ENCODE measurements at places on chromosomes 12 and 14. TPM values are rescaled to one million over a fixed set of nuclear protein-coding genes. Genes with fewer than 3 reads are reported as not detected.

GRCh38 chr12:105030820-105031807 lies 45.0 kb downstream of the NOPCHAP1 start:
- no peak for DNase-seq
- H3K27me3 ChIP-seq: no peaks in the 10 kb centered on the region
- no peak overlapping the region for H3K4me3 ChIP-seq
- H3K27ac ChIP-seq: peak overlapping the region; percentile 27
- peaks cover 11% of the 10 kb centered on the region for H3K4me1 ChIP-seq

DNA sequence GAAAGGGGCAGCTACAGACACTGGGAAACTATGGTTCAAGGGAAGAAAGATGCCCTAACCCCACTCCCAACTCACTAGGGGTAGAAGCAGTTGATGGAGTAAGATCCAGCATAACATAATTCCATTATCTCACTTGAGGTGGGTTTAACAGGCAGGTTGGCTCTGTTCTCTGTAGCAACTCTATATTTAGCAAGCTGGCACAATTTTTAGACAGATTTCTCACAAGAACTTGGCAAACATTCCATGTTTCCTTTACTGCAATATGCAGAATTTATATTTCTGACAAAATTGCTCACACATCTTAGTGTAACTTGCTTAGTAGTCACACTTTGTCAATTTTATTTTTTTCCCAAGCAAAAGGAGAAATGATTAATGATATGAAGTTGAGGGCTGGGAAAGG lies 475.4 kb downstream of the RMST start:
- H3K27me3 ChIP-seq: no peaks in the 10 kb centered on the region
- DNase-seq: no peak
- no peak overlapping the region for H3K4me3 ChIP-seq
- H3K36me3 ChIP-seq: no peaks in the 10 kb centered on the region
- no peak overlapping the region for H3K27ac ChIP-seq
- H3K4me1 ChIP-seq: no peaks in the 10 kb centered on the region

DNA sequence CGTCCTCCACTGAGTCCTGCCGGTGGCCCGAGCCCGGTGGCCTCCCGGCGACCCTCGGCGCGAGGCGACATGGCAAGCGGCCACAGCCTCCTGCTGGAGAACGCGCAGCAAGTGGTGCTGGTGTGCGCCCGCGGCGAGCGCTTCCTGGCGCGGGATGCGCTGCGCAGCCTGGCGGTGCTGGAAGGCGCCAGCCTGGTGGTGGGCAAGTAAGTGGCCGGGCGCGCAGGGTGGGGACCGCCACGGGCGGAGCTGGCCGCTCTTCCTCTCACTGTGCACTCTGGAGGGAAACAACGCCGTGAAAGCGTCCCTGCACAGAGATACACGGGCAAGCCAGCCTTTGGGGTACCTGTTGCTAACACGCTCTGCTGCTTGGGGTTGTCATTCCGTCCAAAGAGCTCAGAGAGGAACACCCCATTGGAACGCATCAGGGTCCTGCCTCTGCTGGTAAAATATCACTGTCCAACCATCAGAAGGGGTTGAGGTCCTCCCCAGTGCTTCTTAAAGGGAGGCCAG lies at the start of gene AMDHD1:
TSS of gene AMDHD1 (plus strand) at position 2 of the 513 bp plus-strand sequence. CDS start at position 70, 68 bp downstream.
- peak; percentile 81 for DNase-seq
- peak within 1 kb of the TSS; percentile 82 for H3K4me3 ChIP-seq
- H3K36me3 ChIP-seq: no peaks in the 10 kb centered on the region
- peaks cover 10% of the 10 kb centered on the region for H3K4me1 ChIP-seq

The ZNF605 gene
- 4.3 TPM for total RNA-seq

DNA sequence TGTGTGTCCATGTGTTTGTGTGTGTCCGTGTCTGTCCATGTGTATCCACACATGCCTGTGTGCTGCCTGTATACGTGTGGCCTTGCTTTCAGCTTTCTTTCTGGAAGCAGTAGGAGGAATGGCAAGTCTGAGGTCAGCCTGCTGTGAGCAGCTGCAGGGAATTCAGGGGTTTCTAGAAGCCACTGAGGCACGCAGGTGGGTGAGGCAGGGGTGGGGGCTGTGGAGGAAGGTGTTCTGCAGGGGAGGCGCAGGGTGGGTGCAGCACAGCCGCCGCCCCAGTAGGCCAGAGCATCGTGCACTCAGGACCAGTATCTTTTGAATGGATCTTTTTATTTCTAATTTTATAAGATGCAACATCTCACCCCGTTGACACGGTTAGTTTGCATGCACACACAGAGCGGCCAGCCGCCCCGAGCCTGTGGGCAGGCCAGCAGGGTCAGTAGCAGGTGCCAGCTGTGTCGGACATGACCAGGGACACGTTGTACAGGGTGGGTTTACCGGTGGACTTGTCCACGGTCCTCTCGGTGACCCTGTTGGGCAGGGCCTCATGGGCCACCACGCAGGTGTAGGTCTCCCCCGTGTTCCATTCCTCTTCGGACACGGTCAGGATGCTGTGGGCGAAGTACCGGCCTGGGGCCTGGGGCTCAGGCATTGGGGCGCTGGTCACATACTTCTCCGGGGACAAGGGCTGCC lies 327.7 kb downstream of the TMEM121 start:
- no peak for DNase-seq
- H3K4me3 ChIP-seq: no peak overlapping the region
- H3K36me3 ChIP-seq: no peaks in the 10 kb centered on the region
- no peaks in the 10 kb centered on the region for H3K27me3 ChIP-seq
- H3K4me1 ChIP-seq: no peaks in the 10 kb centered on the region

- H3K27me3 ChIP-seq: no peaks in the 10 kb centered on the region
- no peaks in the 10 kb centered on the region for H3K36me3 ChIP-seq
- DNase-seq: no peak
- H3K27ac ChIP-seq: no peak overlapping the region
- H3K4me3 ChIP-seq: no peak overlapping the region
These were observed 40.6 kb upstream of the GLIPR1 start for GRCh38 chr12:75439930-75440329.

- no peak for DNase-seq
- H3K27ac ChIP-seq: no peak overlapping the region
- H3K4me1 ChIP-seq: no peaks in the 10 kb centered on the region
These were observed 86.4 kb upstream of the RFLNA start for GRCh38 chr12:124208489-124208888.

The SNRNP35 gene
- total RNA-seq: 12.6 TPM

DNA sequence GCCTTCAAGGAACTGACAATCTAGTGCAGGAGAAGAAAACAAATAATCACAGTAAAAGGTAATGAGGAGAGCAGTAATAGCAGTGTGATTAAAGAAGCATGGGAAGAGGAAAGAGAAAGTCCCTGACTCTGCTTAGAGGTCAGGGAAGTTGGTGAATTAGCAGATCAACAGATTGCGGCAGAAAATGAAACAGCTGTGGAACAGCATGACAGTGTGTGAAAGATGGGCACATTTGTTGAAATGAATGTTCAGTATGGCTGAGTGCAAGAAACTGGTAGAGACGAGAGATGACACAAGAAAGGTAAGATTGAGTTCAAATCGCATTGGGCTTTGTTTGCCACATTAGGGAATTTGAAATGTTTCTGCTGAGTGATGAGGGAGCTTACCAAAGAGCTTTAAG lies 63.7 kb upstream of the RASSF8 start:
- no peaks in the 10 kb centered on the region for H3K36me3 ChIP-seq
- H3K4me3 ChIP-seq: no peak overlapping the region
- no peaks in the 10 kb centered on the region for H3K4me1 ChIP-seq

- no peaks in the 10 kb centered on the region for H3K4me1 ChIP-seq
- H3K4me3 ChIP-seq: no peak overlapping the region
- H3K27ac ChIP-seq: no peak overlapping the region
These were observed 129.4 kb upstream of the DNM1L start for GRCh38 chr12:32549675-32550079.

- H3K4me1 ChIP-seq: peaks cover 15% of the 10 kb centered on the region
- H3K27ac ChIP-seq: no peak overlapping the region
- H3K4me3 ChIP-seq: no peak overlapping the region
- H3K27me3 ChIP-seq: no peaks in the 10 kb centered on the region
- no peaks in the 10 kb centered on the region for H3K36me3 ChIP-seq
These were observed 38.0 kb downstream of the FOXN3 start for GRCh38 chr14:89379006-89379405.

Measured in Karpas-422 (cell line).